ENCODE measurements at places on chromosomes 7 and 10.

DNA sequence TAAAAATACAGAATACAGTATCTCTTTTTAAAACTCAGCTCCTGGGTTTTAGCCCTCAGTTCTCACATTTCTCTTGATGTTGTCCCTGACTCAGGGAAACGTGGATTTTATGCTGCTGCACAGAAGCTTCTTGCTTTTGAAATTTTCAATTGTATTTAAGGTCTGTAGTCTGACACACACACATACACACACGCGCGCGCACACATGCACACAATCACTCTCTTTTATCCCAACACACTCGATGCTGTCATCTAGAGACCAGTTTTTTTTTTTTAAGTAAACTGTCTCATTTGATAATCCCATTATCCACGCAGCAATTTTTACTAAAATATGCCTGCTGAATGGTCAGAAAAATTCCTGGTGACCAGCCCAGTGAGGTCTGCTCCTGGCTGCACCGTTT, 108.6 kb downstream of the KMT2E start:
- no peak for DNase-seq

GRCh38 chr7:140267381-140268226, 90.8 kb upstream of the KDM7A start:
- DNase-seq = no peak

- DNase-seq = no peak
Measured at GRCh38 chr7:40604601-40605438, 470.0 kb downstream of the SUGCT start.

- no peak for DNase-seq
Measured at GRCh38 chr10:13990392-13990805, 340.3 kb downstream of the FRMD4A start.

DNA sequence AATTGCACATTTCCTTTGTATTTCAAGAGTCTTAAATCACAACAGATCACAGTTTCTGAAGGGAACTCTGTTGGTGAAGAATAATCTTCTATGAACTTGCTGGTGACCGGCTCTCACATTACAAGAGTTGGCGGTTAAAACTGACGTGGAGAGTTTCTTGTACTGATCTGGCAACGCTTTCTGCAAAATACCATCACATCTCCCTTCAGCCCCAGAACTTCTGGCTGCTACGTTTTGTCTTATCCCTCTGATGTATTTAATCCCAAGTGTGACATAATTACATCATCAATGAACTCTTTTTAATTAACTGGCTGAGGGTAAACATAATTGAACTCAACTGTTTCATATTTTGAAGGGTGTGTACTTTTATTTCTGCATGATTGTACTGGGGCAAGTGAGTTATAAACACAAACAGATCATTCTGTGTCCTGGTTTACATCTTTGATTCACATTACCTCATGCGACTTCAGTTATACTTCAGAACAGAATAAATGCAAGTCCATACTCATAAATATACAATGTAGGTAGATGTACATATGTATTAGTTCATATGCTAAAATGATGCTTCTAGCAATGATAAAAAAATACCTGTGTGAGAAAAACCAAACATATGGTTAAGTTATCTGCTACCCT, 105.1 kb upstream of the NPVF start:
- no peak for DNase-seq

DNA sequence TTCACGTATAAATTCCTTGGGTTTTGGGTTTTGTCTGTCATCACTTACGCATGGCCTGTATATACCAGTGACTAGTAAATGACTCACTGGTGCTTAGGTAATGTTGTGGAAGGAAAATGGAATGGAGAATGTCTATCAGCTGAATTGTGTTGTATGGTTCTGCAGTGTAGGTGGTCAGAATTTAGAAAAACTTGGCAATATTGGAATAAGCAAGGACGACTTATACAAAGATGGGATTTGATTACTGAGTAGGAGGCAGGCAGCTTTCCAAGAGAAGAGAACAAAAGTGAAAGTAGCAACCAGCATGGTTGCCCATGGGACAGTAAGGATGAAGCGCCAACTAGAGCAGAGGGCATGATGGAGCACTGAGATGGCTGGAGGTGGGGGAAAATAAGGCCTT, 168.6 kb upstream of the CSTF2T start:
- DNase-seq = no peak

All from activated T-helper 2 cell treated with anti-CD3 and anti-CD28 coated beads, Interferon-gamma antibody, Interleukin-2, Interleukin-4, amounts not matched to agents 10 μg/mL and 5 μg/mL and 100 μg/mL, durations not matched to agents 14 hours and 24 hours and 36 hours (primary cell).